ENCODE measurements at places on chromosomes 6 and 20.

DNA sequence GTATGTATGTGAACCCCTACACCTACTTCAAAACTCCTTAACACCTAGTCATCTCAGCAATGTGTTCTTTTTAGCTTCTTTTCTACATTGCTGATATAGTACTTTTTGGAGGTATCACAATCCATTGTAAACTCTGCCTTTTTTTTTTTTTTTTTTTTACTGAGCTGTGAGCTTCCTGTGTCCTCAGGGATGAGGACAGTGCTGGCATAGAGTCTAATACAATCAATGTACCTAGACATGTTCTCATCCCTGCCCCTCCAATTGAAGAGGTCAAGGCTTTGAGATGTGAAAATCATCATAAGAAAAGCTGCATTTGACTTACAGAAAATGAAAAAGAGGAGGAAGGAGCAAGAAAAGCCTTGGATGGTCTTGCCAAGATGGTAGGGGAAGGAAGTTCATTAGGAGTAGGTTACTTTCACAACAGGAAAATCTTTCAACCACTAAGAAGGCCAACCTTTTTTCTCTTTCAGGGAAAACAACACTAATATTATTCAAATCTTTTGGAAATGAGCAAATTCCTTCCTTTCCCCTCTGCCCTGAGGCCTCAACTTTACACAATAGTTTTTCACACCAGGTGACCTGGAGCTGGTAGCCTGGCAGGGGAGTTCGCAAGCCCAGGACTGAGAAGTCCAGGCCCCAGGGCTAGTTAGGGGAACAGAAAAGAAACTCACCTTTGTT lies 2.8 kb upstream of the JARID2 start:
- no peak for DNase-seq

GRCh38 chr6:138493413-138493812 lies 5.9 kb downstream of the NHSL1 start:
- DNase-seq = no peak

GRCh38 chr20:35014537-35014936 lies 58.9 kb downstream of the MYH7B start:
- no peak for DNase-seq

GRCh38 chr20:1567392-1568162 lies 10.1 kb upstream of the SIRPD start:
- DNase-seq = no peak

DNA sequence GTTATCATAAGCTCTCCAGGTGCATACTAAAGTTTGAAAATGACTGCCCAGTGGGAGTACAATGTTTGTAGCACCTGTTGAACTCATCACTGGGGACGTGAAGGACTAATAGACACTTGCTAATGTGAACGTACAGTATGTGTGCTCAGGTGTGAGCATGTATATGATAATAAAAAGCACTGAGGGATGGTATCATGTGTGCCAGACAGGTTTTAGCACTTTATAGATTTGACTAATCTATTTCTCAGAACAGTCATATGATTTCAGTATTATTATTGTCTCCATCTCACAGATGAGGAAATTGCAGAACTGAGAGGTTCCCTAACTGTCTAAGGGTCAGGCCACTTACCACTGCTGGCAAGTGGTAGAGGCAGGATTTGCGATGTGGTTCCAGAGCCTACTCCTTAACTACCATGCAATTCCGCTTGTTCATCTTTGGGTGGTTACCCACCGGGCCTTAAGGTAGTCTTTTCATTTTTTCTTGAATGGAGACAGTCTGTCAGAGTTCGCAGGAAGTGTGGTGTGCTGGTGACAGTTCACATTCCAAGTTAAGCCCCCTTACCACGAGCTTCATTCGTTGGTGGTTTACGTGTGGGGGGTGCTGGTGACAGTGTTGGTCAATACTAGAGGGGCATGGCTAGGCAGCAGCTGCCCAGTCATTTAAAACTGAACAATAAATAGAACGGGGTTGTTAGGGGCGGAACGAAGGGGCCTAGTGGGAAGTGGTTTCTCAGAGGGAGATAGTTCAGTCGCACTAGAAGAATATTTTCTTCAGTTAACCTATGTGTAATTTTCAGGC lies 46.8 kb downstream of the RREB1 start:
- DNase-seq = no peak

GRCh38 chr6:157443066-157443800 lies 62.2 kb downstream of the ZDHHC14 start:
- DNase-seq = no peak

- DNase-seq = no peak
Observed at GRCh38 chr6:55902796-55903195, 27.4 kb upstream of the BMP5 start.

GRCh38 chr6:30007132-30007764 lies 53.8 kb upstream of the POLR1H start:
- DNase-seq = no peak

DNA sequence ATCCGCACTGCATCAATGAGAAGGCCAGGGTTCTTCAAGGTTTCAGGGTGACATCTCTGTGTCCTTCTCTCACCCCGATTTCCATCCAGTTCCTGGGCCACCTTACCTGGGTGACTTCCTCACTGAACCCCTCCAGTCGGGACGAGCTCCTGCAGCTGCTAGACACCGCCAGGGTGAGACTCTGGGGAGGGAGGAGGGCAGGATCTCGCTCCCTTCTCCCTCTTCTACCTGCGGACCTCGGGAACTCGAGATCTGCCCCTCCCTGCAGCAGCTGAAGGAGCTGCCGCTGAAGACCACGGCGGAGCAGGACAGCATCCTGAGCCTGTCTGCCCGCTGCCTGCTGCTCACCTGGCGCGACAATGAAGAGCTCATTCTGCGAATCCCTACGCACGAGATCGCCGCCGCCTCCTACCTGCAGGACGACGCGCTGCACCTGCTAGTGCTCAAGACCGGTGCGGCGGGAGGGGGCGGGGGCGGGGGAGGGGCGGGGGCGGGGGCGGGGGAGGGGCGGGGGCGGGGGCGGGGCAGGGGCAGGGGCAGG lies 7.5 kb downstream of the CCM2L start:
- peak; percentile 91 for DNase-seq

Data from NCI-H510A treated with DMSO at 0.1 percent for 48 hours (cell line).